ENCODE measurements at places on chromosomes 12 and 14.

GRCh38 chr12:121513464-121514183, 67.2 kb downstream of the KDM2B start:
- no peak for DNase-seq

- no peak for DNase-seq
Observed at GRCh38 chr12:54146506-54147145, 42.2 kb downstream of the SMUG1 start.

DNA sequence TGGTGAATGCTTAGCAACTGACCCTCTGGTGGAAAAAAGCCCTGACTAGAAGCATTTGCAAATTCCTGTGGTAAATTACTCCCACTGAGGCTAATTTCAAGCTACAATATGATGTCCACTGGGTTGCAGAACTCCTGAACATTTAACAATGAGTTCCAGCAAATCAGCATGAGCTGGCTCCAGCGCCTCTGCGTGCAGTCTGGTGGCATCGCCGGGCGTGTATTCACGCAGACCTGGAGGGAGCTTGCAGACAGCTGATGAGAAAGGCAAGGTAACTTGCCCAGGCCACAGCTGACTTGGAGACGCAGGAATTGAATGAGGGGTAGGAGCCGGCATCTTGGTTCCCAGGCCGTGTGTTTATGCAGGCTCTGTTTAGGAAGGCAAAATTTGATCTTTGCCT, 45.1 kb upstream of the KCNA1 start:
- no peak for DNase-seq

DNA sequence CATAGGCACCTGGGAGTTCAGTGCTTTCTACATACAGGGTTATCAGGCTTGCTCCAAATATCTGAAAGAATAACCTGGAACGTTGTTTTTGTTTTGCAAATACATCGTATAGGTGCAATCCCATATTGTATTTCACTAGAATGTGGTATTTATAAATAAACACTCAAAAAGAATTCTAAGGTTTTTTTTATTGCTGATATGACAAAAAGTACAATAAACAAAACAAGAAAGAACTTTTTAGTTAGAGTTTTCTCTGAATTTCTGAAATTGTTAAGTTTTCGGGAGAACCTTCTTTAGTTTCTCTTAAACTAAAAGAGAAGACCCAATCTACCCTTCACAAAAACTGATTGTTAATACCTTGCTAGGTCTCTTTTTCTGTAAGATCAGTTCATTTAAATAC, 225.8 kb downstream of the CCDC59 start:
- no peak for DNase-seq

Measured in frontal cortex (tissue), 4 donors.